Activated CD4-positive, alpha-beta T cell treated with anti-CD3 and anti-CD28 coated beads, Interleukin-10, Interleukin-2, amounts not matched to agents 100 ng/mL and 50 ng/mL, durations not matched to agents 16 hours and 8 hours (primary cell): ENCODE measurements at places on chromosomes 5 and 9.

GRCh38 chr9:136372561-136373299, 739 bp downstream of the CARD9 start:
- DNase-seq: no peak

- no peak for DNase-seq
Observed at GRCh38 chr5:128216860-128217531, 133.4 kb downstream of the SLC12A2 start.

GRCh38 chr5:73188764-73189531, 16.0 kb downstream of the TMEM174 start:
- no peak for DNase-seq

GRCh38 chr9:105273731-105274130, 29.3 kb downstream of the SLC44A1 start:
- no peak for DNase-seq

GRCh38 chr9:27792971-27793689, 219.8 kb upstream of the C9orf72 start:
- DNase-seq: no peak

DNA sequence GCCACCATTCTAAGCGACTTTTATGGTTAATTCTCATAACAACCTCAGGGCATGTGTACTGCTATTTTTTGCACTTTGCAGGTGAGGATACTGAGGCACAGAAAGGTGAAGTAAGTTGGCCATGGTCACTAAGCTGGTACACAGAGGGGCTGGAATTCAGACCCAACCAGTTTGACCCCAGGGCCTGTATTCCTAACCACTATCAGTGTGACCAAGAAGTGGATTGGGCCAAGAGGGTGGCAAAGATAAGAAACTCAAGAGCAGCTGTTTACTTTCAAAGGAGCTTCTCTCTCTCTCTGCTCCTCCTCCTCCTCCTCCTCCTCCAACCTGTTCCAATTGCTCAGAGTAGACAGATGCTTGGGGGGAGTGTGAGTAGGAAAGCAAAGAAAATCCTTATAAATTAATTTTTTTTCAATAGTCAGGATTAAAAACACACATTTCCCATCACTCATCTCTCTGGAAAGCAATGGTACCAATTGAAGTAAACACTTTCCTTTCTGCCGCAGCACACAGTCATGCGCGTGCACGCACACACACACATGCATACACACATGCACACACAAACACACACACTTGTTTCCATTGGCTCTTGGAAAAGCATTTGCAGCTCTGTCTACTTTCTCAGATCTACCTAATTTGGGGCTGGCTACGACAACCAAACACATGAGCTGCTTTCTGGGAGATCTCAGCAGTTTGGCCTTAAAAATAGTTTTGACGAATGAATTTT, 736.7 kb upstream of the WWC1 start:
- no peak for DNase-seq

GRCh38 chr5:56023296-56023695, 28.5 kb upstream of the IL6ST start:
- DNase-seq: no peak

DNA sequence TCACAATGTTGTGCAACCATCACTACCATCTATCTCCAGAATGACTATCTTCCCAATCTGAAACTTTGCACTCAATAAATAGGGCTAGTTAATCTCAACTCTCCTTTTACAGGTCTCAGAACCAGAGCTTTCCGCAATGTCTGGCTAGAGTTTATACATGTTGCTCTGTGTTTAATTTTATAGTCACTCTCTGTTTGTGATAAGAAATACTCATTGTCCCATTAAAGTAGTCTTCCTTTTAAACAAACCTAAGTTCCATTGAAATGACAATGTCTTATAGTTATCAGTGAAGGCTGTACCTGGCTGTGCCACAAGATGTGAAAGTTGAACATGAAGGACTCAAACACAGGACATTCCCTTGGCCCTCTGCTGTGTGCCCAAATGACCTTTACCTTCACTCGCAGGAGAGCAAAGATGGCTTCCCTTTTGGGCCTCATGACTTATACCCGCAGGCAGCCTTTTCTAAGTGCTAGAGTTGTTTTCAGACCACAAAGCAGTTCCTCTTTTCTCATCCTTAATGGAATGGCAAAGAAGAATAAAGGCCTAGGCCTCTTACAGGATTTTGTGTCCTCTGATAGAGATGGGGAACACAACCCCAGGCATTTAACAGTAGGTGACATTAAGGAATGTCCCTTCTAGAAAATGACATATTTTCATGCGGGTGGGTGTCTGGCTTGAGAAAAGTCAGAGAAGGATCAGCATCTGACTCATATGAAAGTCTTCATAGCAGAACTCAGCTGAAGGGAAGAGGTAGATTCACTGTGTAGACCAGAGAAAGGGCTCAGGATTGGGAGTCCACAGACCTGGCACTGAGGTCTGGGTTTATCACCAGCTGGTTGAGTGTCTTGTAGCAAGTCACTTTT, 69.6 kb upstream of the ATP10B start:
- no peak for DNase-seq

DNA sequence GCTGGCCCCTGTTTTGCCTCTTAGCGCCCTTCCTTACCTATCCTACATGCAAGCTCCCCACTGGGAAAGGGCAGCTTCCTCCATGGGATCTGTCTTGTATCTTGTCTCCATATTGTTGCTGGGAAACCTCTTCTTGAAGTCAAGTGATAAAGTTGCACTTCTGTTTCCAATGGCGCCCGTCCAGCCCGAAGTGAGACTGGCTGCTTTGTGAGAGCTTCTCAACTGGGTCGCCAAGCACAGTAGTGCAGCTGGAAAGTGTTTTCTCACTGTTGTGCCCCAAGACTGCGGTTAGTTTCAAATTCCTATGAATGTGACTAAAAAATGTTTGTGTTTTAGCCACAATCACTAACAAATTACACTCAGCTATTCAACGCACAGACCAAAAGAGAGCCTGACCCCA, 506.6 kb upstream of the MPDZ start:
- no peak for DNase-seq

DNA sequence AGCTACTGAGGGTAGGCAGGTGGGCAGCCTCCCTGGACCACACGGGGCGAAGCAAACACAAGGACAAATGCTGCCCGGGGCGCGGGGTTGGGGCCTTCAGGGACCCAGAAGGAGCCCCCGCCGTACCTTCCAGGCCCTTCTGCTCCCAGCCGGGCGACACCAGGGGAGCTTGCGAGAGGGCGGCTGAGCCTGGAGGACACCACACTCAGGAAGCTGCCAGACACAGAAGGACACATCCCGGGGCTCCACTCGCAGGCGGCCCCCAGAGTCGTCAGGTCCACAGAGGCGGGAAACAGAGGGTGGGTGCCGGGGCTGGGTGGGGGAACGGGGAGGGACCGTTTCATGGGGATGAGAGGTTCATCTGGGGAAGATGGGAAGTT, 58.5 kb upstream of the UBAC1 start:
- DNase-seq: no peak

GRCh38 chr9:123445981-123446610, 90.1 kb downstream of the CRB2 start:
- no peak for DNase-seq

- DNase-seq: no peak
Observed at GRCh38 chr9:129483415-129484351, 137.2 kb downstream of the C9orf50 start.

GRCh38 chr9:125467116-125467740, 205.6 kb downstream of the GAPVD1 start:
- no peak for DNase-seq

- DNase-seq: no peak
Observed at GRCh38 chr9:114655689-114656088, 1.9 kb downstream of the TEX53 start.

DNA sequence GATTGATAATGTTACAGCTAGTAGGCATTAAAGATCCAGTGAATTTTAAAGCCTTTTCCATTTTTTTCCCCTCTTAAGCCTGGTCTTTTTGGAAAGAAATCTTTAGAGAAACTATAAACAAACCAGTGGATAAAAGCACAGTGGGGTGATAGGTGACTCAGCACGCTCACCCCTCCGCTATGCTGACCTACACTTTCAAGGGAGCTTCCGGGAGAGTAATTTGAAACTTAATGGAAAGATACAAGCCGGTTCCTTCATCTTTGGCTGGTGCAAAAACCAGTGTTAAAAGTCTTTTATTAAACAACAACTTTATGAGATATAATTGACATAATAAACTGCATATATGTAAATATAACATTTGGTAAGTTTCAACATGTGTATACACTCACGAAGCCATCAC, 27.0 kb upstream of the ALDOB start:
- no peak for DNase-seq

- DNase-seq: no peak
Observed at GRCh38 chr9:21634951-21635350, 152.8 kb upstream of the IFNE start.

DNA sequence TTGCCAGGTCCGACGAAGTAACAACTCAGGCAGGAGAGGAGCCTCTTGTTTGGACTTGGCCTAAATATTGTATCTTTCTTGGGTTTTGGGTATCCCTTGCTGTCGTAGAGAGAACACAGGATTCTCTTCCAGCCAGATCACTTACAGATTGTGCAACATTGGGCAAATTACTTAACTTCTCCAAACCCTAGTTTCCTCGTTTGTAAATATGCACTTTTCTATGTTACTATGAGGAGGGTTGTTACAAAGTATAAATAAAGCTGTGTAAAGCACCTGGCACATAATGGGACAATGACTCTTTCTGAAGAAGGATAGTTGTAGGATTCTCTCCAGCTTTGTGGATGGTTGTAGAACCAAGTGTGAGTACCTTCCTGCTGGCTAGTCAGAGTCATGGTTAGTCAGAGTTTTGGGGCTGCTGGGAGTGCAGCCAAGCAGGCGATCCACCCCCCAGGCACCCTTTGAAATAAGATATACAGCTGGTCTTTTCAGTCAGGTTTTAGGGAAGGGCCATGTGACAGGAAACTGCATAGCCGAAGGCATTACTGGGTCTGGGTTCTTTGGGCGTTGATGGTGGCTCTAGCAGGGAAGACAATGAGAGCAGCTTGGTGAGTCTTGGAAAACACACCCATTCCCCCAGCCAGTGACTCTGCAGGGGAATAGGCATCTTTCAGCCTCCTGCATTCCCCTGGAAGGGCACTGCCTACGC, 49.9 kb upstream of the GDNF start:
- DNase-seq: no peak

DNA sequence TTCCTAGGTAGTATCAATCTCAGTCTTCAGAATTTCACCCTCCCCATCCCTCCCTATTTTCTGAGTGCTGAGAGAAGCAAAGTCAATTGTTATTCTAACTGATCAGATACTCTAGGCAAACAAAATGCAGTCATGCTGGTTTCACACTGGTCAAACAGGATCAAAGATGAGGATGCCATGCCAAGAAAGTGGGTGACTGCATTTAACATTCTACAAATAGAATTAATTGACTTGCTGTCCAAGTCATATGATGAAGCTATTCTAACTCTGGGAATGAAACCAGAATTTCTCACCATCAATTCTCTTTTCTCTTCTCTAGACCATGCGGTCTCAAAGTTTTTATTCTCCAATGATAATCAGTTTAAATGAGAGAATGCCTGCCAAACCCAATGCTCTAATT, 112.5 kb downstream of the CTNND2 start:
- no peak for DNase-seq

DNA sequence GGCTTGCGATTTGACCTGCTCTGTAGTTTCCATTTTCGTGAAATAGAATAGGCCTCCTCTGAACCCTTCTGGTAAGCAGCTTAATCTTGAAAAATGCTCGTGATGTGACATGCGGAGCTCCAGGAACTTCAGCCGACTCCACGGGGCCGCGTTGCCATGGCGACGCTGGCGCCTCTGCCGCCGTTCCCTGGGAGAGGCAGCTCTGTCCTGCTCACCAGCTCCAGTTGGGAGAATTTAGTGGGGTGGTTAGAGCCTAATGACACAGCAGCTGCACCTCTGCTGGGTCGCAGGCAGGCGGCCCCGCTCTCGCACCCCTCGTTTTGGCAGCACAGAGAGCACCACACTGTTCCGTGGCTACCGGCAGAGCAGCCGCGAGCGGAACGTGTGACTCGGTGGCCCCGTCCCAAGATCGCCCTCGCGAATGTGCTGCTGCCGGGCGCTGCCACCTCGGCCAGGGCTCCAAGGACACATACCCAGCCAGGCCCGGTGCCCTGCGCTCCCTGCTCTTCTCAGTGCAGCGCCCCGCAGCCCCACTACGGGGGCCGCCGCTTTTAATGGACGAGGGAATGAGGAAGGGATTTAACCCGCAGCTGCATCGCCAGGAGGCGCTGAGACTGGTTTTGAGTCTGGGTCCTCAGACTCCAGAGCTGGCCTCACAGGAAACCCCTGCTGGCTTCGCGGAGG, 131.2 kb upstream of the LMX1B start:
- DNase-seq: no peak

DNA sequence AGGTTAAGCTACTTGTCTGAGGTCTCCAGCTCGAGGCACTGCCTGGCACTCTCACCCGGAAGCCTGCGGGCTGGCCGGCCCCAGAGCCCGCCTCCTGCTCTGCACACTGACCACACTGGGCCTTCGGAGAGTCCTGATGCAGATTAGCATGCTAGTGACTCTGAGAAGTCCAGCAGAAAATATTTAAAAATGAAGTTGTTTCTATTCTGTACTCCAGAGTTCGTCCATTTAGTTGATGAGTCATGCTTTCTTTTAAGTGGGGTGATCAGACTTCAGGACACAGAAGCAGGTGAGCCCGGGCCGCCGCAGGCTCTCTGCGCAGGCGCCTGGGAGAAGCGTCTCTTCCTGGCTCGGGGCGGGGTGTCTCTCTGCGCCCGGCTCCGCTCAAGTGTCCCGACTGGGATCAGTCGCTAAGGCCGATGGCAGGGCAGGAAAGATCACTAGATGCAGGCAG, 32.5 kb downstream of the FAM240B start:
- peak; percentile 55 for DNase-seq

DNA sequence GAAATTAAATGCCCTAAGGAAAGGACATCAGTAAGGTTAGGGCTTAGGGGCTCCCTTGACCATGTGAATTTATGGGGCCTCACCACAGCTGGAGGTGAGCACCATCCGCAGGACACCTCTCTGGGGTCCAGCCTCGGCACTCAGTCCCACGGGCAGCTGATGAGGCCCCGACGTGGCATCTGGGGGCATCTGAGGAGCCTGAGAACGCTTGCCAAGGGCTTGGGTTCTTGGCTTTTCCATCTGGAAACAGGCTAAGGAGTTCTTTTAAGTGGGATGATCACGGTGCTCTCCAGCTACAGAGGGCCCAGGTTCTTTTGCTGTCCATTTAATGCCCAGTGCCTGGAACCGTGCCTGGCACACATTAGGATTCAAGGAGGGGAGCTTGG, 3.6 kb downstream of the NKX2-5 start:
- DNase-seq: no peak

GRCh38 chr5:177496727-177497291, 595 bp downstream of the PDLIM7 start:
- no peak for DNase-seq
